ENCODE measurements at places on chromosomes 4 and X. TPM values are rescaled to one million over a fixed set of nuclear protein-coding genes. Genes with fewer than 3 reads are reported as not detected.

- no peaks in the 10 kb centered on the region for H3K4me1 ChIP-seq
- no peak overlapping the region for H3K4me3 ChIP-seq
- no peak overlapping the region for H3K27ac ChIP-seq
- no peak for DNase-seq
- no peaks in the 10 kb centered on the region for H3K36me3 ChIP-seq
- no peaks in the 10 kb centered on the region for H3K27me3 ChIP-seq
These were observed 42.0 kb downstream of the TEC start for GRCh38 chr4:48227662-48228061.

DNA sequence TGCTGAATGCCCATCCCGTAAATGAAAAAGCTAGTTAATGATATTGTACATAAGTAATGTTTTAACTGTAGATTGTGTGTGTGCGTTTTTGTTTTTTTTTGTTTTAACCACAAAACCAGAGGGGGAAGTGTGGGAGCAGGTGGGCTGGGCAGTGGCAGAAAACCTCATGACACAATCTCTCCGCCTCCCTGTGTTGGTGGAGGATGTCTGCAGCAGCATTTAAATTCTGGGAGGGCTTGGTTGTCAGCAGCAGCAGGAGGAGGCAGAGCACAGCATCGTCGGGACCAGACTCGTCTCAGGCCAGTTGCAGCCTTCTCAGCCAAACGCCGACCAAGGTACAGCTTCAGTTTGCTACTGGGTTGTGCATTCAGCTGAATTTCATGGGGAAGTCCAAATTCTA lies at the start of gene SPP1:
Gene SPP1, plus strand, starts transcription at position 249 of the 400 bp plus-strand sequence. CDS start 1,182 bp downstream, outside the sequence.
- no peaks in the 10 kb centered on the region for H3K36me3 ChIP-seq
- peak; percentile 17 for DNase-seq
- peaks cover 36% of the 10 kb centered on the region for H3K27me3 ChIP-seq
- no peak within 1 kb of the TSS for H3K27ac ChIP-seq

PDE5A gene
- total RNA-seq = 0.87 TPM

SHOX gene
- total RNA-seq = not detected

Data from activated CD4-positive, alpha-beta memory T cell treated with anti-CD3 and anti-CD28 coated beads for 36 hours (primary cell).